ENCODE measurements at places on chromosomes 6 and 20.

- no peak for DNase-seq
Observed at GRCh38 chr6:33818293-33818692, 14.5 kb upstream of the MLN start.

GRCh38 chr6:35359744-35360348 is 17.5 kb downstream of the PPARD start:
- DNase-seq: no peak

DNA sequence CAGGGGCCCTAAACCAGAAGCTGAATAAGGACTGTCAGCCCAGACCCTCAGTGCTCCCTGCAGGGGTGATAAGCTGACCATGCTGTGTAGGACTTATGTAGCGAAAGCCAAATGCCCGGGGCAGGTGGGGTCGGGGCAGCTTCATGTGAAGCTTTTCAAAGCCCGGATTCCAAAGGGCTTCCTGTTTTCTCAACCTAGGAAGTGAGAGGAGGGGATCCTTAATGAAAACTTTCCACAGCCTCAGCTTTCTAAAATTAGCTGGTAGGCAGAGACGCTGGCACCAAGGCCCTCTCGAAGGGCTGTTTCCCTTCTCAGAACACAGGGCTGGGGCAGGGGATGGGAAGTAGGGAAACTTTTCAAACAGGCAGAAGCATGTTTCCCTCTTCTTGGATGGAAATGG is 148.9 kb downstream of the NFATC2 start:
- no peak for DNase-seq

DNA sequence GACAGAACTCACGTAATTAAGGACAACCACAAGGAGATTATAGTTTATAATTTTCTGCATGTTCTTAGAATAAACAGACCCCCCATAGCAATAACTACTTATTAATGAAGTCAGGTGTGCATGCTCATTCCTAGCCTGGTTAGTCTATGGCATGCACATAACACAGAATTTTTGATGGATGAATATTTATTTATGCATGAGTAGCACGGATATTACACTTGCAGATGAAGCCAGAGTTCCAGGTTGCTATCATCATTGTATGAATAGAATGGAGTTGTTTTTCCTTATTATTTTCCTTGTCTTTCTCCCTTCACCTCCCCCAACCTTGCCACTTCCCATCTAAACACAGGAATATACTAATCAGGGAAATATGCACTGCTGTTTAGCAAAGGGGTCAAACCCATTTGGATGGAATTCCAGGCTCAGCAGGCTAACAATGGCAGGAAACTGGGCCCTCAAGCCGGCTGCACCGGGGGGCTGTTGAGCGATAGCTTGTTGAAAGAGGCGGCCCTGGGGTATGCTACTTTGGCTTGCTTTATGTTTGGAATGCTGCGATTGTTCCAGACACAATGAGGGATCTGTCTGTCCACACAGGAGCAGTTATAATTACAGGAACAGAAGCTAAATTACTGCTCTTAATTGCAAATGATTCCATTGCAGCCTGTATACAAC is 112.6 kb downstream of the TMEM170B start:
- peak; percentile 8 for DNase-seq

DNA sequence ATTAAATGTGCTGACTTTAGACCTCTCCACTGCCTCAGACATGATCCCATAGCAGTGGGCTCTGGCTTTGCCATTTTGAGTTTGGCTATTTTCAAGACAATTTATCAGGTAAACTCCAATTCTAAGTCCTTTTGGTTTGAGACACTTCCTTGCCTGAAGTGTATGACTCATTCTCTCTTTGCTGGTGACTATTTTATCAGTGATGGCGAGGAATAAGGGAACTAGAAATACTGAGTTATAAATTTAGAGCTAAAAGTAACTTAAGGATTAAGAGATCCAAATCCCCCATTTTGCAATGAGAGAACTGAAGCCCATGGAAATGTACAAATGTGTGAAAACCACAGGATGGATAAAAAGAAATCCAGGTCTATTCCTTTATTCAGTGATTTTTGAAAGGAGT is 30.9 kb upstream of the CD83 start:
- DNase-seq: no peak
